ENCODE measurements at places on chromosomes 2 and 18. TPM values are rescaled to one million over a fixed set of nuclear protein-coding genes. Genes with fewer than 3 reads are reported as not detected.

DNA sequence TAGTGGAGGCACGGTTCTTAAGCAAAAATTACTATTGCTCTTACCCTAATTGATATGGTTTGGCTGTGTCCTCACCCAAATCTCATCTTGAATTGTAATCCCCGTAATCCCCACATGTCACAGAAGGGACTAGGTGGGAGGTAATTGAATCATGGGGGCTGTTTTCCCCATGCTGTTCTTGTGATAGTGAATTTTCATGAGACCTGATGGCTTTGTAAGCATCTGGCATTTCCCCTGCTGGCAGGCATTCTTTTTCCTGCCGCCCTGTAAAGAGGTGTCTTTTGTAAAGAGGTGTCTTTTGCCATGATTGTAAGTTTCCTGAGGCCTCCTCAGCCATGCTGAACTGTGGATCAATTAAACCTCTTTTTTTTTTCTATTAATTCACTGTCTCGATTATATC, 1691.8 kb upstream of the SLC39A10 start:
- no peak for DNase-seq

GRCh38 chr2:80454628-80455027, 150.1 kb upstream of the LRRTM1 start:
- peak; percentile 38 for DNase-seq

- DNase-seq = no peak
These were observed 5.3 kb upstream of the IL36G start for GRCh38 chr2:112972423-112973086.

- DNase-seq = no peak
These were observed 2.3 kb downstream of the LGALSL start for GRCh38 chr2:64456293-64456692.

DNA sequence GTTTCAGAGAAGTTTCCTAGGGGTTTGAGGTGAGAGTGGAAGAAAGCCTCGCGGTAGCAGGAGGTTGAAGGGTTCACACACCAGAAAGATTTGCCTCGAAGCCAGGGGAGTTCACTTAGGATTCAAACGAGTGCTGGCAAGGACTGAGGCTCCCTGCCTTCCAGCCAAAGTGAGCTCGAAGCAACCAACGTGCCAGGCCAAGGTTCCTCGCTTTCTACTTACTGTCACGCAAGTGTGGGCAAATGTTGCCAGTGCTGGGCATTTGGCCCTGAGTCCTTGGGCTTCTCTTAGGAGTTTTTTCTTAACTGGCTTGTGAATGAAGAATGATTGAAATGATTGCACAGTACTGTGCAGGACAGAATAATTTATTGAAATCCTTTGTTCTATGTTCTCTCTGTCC, 53.6 kb downstream of the TMEM178A start:
- no peak for DNase-seq

- DNase-seq = no peak
These were observed 101.1 kb downstream of the KLHL29 start for GRCh38 chr2:23485841-23486683.

DNA sequence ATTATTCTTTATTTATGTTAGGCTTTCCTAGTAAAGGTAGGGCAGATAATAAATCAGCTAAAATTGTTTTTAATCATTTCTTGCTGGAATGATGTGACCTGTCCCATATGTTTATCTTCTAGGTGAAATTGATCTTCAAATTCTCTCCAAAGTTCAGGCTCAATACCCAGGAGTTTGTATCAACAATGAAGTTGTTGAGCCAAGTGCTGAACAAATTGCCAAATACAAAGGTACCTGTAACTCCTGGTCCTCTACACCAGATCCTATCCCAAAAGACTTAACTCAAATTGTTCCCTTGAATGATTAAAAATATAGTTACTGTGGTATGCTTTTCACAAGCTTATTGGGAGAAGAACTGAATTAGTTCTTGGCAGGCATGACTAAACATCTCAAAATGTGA, 36.5 kb downstream of the HNMT start:
- DNase-seq = no peak

DNA sequence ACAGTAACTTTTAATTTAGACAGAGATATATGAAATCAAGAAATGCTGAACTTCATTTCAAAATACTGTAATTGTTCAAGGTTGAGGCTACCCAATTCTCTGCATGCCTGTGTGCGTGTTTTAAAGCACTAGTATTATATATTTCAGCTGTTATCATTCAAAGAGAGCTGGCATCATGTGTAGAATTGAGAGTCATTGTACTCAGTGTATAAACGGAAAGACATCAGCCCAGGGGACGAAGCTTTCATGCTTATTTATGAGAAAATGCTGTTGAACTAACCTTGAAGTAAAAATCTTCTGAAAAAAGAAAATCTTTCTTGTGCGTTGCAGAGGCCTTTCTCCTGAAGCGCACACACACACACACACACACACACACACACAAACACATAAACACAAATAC, 48.4 kb downstream of the MYCN start:
- no peak for DNase-seq

DNA sequence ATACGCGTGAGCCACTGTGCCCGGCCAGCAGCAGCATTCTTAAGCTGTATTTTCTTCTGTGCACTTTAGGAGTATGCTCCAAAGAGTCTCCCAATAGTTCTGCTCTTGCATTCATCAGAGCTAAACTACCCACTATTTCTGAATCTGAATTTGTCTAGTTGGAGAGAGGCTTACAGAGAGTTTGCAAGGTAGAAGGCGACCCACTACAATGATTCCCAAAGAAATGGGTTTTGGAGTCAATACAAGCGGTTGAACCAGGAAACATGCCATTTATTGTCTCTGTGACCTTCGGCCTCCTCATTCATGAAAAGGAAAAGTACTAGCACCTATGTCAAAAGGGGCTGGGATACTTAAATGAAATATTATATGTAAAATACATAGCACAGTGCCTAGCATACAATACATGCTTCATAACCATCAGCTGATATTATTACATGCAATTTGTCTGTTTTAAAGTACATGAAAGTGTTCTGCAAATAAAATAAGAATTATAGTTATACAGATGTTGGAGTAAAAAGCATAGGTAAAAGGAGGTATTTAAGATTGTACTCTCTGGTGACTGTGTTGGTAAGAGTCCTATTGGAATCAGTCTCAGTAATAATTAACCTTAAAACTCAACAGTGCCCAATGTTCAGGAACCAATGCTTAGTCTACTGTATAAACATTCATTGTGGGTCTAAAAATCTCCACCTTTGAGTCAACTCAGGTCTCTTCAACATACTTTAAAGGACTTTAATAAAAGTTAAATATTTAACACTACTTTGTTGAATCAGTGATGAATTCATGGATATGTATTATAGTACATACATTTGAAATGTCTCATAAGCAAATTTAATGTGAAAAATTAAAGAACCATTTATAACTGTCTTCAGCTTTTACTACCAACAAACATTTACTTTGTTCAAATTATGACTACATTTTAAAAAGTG, 89.8 kb upstream of the GRB14 start:
- no peak for DNase-seq

DNA sequence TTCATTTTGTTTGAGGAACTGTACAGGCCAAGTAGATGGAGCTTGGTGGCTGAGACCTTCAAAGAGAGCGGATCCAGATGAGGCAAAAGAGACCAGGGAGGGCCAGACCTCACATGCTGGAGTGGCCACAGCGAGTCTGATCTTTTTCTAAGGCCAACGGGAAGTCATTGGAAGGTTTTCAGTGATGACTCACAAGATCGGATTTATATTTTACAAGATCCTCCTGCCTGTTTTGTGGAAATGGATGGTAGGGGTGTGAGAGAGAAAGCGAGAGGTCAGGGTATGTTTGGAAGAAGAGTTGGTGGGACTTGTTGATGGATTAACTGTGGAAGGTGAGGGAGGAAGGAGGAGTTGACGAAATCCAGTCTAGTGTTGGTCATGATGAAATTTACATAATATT, 44.6 kb upstream of the TUBA3D start:
- DNase-seq = no peak

- DNase-seq = no peak
These were observed 25.1 kb downstream of the C2orf74 start for GRCh38 chr2:61187085-61187484.

- DNase-seq = no peak
These were observed 13.9 kb downstream of the VIL1 start for GRCh38 chr2:218432676-218433365.

- no peak for DNase-seq
These were observed 6.2 kb downstream of the COPS9 start for GRCh38 chr2:240129731-240130392.

GRCh38 chr2:9378433-9379390, 44.6 kb downstream of the ITGB1BP1 start:
- peak; percentile 85 for DNase-seq

Gene RAB6C
- 0.16 TPM for total RNA-seq

Gene PTPN2
- 11.0 TPM for total RNA-seq

Gene ALK
- total RNA-seq = 0.14 TPM

Gene ACVR1
- 30.6 TPM for total RNA-seq

Gene TNFAIP6
- 2.9 TPM for total RNA-seq

Gene PLCL1
- total RNA-seq = 78.6 TPM

Gene FOXI3
- total RNA-seq = not detected

Gene COL4A4
- 8.9 TPM for total RNA-seq

Gene CFC1
- total RNA-seq = not detected
